ENCODE measurements at places on chromosomes 1 and 21.

DNA sequence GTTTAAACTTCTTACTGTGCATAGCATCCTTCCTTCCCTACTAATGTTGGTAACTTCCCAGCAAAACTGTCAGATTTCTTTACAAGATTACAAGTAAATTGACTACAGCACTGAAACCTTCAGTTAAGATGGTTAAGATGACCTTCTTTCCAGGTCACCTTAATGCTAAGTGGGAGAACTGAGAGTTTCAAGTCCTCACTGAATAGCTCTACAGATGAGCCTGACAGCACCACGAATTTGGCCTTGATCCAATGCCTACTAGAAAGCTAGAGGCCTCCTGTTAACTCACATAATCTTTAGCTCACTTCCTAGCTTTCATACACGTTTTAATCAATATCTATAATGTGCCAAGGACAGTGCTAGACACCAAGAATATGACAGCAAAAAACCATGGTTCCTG lies 276.0 kb upstream of the PLD5 start:
- DNase-seq: no peak

DNA sequence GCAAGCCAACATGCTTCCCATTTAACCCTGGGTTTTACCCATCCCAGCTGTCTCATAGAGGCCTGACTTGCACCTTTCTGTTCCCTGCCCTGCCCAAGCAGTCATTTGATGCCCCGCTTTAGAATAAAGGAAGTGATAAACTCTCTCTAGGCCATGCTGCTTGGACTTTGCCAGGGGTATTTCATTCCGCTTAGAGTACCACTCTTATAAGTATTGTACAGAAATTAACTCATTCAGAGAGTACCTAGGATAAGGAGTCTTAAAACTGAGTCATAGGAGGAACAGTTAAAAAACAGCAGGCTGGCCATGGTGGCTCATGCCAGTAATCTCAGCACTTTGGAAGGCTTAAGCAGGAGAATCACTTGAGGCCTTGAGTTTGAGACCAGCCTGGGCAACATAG lies 21.0 kb upstream of the LYST start:
- DNase-seq: no peak

DNA sequence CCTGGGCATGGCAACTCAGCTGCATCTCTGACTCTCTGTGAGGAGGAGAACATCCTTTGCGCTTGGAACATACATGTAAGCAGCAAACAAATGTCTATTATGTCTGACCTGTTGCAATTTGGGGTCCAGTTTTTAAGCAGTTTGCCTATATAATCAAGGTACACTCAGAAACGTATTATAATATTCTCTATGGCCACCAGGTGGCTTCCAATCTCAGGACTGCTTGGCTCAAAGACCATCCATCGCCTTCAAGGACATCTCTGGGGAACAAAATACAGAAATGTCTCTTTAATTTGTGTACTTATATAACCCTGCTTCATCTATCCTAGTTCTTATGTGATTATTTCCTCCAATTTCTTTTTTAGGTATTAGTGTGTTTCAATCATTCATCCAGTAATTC lies 227.2 kb downstream of the OLFM3 start:
- DNase-seq: no peak

DNA sequence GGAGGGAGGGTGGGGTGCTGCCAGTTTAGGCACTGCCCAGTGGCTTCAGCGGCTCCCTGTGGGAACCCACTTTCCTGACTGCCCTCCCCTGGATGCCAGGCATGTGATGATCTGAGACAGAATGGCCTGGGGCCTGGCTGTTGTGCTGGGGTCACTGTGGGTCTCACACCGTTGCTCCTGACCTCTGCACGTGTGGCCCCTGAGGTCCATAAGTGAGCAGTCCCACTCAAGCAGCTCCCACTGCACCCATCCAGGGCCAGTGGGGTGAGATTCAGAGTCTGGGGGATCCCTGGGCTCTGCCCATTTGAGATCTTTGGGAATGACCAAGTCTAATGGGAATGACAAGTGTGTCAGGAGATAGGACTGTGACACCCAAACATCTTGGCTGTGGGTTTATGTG lies 18.0 kb downstream of the PODN start:
- peak; percentile 7 for DNase-seq

DNA sequence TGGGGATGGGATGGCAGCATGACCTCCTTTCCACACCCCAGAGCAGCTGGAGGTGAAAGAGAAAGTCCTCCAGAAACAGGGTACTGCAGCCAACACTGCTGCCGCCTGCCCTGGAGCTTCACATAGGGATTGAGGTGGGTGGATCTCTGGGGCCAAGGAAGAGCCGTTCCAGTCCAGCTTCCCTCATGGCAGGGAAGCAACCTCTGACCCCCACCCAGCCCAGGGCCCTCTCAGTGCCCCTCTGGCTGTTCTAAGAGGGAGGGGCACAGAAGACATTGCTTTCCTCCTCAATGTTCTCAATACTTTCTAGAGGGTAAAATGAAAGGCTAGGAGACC lies 5.7 kb downstream of the KIF21B start:
- no peak for DNase-seq

DNA sequence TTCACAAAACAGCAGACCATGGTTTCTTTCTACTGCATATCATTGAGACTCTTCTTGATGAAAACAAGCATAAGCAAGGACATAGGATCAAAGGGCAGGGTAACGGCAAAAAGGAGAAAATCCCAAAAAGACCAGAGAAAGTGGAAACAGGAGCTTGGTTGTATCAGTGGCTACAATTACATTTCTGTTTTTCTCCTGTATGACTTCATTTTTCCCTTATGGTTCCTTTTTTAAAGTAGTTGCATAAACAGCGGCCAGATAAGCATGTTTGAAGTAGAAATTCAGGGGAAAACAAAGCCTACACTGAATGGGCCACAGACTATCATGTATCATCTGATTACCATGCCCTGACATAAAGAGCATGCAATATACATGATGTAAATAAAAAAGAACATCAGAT lies 4.6 kb downstream of the EGLN1 start:
- no peak for DNase-seq

- DNase-seq: no peak
Observed at GRCh38 chr1:109984190-109984455, 442 bp upstream of the AHCYL1 start.

GRCh38 chr1:11854519-11854918 lies 4.2 kb downstream of the NPPB start:
- DNase-seq: no peak

- no peak for DNase-seq
Observed at GRCh38 chr1:5415606-5416005, 576.6 kb downstream of the NPHP4 start.

DNA sequence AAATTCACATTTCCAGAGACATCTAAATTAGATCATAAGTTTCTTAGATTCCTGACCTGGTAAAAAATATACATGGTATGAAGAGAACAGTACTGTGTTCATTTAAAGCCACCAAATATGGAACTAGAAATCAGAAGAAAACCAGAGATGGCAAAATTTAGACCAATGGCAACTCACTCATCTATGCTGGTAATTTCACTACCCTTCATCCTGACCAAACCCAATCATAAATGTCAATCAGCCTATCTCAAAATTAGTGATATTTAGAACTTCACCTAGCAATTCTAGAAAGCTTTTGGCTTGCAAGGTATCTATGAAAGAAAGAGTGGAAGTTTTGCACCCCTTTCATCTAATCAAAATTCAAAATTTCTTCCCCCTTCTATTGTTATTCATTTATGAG lies 107.7 kb downstream of the NIBAN1 start:
- DNase-seq: no peak

- no peak for DNase-seq
Observed at GRCh38 chr1:2446861-2447260, 29.2 kb upstream of the PLCH2 start.

GRCh38 chr1:31509124-31510072 lies 66.9 kb upstream of the TINAGL1 start:
- DNase-seq: no peak

- no peak for DNase-seq
Observed at GRCh38 chr1:182656842-182657397, 27.5 kb downstream of the RGS8 start.

DNA sequence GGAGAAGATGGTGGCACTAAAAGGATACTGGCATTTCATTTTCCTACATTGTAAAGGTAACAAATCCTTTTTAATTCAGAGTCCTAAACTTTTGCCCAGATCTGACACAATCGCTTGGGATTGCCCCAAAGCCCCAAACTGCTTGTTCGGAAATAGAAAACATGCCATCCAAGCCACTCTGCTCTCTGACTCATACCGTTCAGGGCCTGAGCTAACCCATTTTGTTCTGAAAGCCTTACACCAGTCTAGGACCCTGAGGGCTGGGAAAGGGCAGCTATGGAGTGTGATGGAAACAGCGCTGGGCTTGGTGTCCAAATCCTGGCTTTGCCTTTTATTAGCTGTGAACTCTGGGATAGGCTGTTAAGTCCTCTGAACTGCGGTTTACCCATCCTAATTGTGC lies 159.4 kb upstream of the UBE2U start:
- no peak for DNase-seq

DNA sequence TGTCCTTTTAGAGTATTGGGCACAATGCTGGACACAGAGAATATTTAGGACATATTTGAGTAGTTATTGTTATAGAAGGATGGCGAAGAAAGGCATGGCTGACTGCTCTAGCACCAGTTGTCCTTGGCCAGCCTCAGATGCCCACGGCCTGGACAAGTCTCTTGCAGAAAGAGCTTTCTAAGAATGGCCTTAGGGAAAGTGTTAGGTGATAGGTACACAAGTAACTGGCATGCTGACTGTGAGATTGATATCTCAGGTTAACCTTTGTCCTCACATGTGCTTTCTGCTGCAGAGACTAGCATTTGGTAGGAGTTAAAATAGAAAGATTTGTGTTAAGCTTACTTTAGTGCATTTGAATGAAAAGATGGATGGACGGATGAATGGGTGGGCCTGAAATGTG lies 10.1 kb downstream of the SFT2D2 start:
- DNase-seq: no peak

DNA sequence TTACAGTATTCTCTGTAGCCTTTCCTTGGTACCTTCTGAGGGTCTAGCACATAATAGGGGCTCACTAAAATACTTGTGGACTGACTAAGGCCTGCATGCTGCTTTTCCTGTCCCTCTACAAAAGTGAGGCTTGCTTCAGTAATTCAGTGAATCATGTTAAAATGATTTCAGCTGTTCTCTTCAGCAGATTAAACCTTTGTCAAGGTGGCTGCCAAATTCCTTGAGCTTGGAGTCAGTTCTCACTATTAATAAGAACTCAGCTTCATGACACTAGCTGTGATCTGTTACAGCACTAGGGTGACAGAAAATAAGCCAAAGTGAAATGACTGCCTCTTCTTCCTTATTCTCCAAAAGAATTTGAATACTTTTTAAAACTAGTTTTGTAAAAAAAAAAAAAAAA lies 128.8 kb downstream of the KCNN3 start:
- DNase-seq: no peak

DNA sequence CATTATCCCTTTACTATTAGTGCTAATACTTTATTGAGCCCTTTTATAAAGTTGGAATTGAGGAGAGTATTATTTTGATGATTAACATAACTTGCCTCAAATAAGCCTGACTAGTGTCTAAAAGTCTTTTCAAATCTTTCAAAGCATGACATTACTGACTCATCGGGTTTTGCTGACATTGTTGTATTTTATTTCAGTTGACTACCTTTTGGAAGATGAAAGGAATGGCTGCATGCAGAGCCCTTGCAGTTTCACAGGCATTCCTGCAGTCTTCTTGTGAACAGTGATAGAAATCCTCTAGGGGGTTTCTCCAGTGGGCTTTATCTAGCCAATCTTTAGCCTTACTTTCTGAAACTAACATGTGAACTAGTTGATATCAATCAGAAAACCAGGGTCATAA lies 43.0 kb upstream of the TMEM61 start:
- no peak for DNase-seq

GRCh38 chr1:151680391-151680790 lies 36.2 kb downstream of the CELF3 start:
- no peak for DNase-seq

- no peak for DNase-seq
Observed at GRCh38 chr1:20982316-20982715, 194.4 kb downstream of the EIF4G3 start.

DNA sequence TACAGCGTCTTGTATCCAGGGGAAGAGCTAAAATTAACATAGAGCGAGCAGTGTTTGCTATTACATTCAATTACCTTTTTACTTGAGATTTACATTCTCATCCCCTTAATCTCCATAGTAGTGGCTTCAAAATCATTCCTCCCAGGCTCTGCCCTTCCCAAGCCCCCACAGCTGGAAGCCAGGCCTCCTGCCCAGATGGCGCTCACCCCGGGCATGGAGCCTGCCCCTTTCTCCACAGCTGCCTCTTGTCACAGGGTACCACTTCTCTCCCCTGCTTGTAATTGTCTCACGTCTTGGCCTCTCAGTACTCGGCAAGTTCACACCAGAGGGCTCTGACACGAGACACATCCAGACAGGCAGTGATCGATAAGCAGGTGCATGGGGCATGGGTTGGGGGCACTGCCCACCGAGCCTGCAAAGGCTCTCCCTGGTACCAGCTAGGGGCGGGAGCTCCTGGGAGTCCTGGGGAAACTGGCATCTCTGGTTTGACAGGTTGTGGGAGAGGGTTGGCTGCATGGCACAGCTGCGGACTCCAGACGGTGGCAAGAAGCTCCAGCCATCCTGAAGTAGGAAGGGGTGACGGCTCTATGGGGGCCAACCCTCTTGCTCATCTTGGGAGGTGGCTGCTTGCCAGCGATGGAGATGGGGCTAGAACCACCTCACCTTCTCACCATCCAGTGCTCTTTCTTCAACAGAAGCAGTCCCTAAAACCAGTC lies 20.1 kb downstream of the CASZ1 start:
- no peak for DNase-seq

DNA sequence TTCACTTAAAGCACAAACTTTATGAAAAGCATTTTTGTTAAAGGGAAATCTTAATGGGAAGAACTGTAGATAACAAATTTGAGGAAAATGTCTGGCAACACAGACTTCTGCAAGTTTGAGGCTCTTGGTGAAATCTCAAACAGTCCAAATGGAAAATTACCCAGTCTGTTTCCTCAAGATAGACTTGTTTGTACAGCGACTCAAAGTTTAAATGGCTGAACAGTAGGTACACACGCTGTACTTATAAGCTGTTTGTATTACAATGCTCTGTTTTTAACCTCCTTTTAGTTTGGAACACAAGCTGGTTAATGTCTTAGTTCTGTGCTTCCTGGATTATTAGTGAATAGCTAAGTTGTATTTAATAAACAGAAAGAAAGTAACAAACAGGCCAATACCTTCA lies 217.1 kb downstream of the NFIA start:
- DNase-seq: no peak

DNA sequence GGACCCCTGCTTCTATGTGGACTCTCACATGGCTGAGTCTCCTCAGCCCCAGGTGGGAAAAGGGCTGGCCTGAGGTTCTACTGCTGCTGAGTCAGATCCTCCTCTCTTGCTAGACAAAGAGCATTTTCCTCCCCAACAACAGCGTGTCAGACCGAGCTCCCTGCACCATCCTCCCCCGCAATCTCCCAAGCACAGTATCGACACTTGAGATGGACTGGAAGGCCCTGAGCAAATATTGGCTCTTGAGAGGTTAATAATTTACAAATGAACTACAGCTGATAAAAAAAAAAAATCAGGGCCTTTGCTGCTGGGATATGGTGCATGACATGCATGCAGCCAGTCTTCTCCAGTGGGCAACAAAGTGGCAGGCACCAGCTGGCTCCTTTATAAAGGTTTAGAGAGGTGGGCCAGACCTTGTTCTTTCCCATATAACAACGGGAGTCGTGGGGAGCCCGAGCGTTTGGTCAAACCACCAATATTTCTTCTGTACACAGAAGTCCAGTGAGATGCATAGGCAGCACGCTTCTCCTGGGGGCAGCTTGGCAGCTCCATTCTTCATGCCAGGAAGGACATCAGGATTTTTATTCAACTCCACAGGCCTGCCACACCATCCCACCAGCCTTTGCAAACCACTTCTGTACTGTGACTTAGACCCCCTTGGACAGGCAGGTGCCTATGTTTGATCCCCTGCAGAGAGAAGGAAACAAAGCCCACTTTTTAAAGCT lies 55.4 kb upstream of the CAMK1G start:
- no peak for DNase-seq

Measured in left ventricle myocardium superior (tissue), 1 donor.